ENCODE measurements at places on chromosomes 11 and 22.

GRCh38 chr22:49108636-49109315 is 718.9 kb downstream of the BRD1 start:
- DNase-seq: no peak

- DNase-seq: no peak
These were observed at the start of gene JHY for GRCh38 chr11:122882189-122882856. JHY (plus strand) TSS chr11:122882759; CDS start chr11:122885850, 3,091 bp downstream.

GRCh38 chr22:45966320-45966894 is 10.6 kb downstream of the WNT7B start:
- DNase-seq: no peak

GRCh38 chr11:64644647-64645275 is 53.7 kb downstream of the SLC22A12 start:
- DNase-seq: no peak

GRCh38 chr22:49655168-49655812 is 172.4 kb downstream of the BRD1 start:
- no peak for DNase-seq

DNA sequence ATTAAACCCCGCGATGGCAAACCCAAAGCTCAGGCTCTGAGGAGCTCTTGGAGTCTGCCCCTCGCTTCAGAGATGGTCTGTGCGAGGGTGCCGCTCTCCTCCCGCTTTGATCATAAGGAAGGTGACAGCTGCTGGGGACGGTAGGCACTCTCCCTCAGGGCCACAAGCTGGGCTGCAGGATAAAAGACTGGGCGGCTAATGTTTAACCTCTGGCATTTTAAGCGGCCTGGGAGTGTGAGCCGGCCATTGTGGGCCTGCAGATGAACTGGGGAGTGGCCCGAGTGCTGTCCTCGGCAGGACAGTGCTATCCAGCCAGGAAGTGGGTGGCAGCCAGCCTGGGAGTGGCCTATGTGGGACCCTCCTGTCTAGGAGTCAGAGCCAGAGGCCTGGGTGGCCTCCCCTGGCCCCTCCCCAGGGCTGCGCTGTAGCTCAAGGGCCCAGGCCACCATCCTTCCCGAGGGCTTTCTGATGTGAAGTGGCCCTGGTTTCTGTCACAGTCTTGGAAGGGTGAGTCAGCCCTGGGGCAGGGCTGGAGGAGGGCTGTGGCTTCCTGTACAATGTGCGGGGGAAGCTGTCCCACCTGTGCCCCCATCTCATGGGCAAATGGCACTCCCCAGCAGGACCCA is 58.7 kb upstream of the PRODH start:
- no peak for DNase-seq

GRCh38 chr22:46710806-46711205 is 27.2 kb downstream of the CERK start:
- DNase-seq: no peak

DNA sequence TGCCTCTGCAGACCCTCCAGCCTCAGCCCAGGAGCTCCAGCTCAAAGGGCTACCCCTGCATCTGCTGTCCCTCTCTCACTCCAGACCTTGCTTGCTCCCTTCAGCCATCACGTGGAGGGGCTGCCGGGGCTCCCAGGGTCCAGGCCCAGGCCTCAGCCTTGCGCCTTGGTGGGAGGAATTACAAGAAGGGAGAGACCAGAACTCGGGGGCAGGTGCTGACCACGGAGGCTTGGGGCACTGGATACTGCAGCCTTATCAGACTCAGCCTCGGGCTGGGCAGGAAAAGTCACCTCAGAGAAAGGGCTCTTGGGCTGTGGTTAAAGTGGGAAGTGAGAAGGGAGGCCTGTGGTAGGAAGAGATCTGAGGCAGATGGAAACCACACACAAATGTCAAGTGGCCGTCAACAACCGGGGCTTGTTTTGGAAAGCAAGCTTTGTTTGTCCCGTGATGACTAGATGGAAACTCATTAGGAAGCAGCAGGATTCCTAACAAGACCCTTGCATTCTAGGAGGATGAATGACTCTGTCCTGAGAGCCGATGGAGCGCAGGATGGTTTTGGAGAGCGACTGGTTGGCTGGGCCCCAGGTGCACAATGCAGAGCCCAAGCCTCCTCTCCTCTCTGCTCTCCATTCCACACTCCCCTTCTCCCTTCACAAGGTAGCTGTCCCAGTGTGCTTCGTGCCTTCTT is 1321.7 kb downstream of the TBC1D22A start:
- no peak for DNase-seq

DNA sequence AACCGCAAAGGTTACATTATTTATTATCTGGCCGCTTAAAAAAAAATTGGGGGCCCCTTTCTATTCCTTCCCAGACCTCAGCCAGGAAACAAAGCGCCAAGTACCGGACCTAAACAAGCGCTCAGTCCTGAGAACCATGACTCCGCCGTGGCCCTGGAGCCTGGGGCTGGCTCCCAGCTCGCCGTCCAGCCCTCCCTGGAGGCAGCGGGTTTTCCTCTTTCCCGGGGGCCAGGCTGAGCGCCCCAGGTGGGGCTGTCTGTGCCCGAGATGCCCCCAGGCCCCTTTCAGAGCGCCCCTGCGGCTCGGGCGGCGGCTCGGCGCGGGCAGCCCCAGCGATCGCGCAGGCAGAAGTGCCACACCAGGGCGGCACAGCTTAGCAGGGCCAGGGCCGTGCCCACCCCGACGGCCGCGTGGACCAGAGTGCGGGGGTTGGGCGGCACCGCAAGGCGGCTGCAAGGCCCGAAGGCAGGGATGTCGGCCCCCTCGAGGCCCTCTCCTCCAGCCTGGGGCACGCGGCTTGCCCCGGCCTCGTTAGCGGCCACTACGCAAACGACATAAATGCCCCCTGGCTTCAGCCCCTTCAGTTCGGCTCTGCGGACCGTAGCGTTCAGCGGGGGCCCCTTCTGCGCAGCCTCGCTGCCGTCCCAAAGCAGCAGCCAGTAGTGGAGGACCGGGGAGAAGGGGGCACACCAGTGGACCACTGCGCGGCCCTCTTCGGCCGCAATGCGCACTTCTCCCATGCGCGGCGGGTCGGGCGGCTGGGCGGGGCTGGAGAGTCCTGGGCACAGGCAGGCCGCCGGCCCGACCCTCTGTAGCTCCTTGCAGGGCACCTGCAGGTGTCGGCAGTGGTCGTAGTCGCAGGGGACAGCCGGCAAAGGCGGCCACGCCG is 1.6 kb downstream of the LRRN4CL start:
- DNase-seq: no peak

GRCh38 chr11:114058026-114058706 is 1.3 kb upstream of the ZBTB16 start:
- no peak for DNase-seq

- DNase-seq: no peak
These were observed 7.0 kb downstream of the ROBO3 start for GRCh38 chr11:124872280-124872679.

- no peak for DNase-seq
These were observed 25.0 kb upstream of the NELL1 start for GRCh38 chr11:20644360-20644759.

GRCh38 chr11:9574622-9575259 is 1.3 kb downstream of the WEE1 start:
- no peak for DNase-seq

DNA sequence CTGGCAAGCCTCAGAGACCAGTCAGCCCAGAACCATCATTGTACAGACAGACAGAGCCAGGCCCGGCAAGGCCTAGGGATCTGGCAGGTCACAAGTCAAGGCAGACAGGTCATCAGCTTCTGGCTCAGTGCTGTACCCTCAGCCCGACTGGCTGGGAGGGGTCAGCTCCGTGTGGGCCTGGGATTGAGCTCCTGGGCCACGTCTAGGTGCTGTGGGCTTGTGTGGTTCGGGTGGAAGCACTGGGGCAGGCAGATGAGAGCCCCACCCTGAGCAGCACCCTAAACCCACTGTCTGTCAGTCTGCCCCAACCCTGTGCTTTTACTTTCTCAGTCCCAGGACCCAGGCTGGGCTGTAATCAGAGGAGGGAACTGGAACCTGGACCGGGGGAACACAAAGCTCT is 26.9 kb upstream of the P2RY2 start:
- DNase-seq: no peak

DNA sequence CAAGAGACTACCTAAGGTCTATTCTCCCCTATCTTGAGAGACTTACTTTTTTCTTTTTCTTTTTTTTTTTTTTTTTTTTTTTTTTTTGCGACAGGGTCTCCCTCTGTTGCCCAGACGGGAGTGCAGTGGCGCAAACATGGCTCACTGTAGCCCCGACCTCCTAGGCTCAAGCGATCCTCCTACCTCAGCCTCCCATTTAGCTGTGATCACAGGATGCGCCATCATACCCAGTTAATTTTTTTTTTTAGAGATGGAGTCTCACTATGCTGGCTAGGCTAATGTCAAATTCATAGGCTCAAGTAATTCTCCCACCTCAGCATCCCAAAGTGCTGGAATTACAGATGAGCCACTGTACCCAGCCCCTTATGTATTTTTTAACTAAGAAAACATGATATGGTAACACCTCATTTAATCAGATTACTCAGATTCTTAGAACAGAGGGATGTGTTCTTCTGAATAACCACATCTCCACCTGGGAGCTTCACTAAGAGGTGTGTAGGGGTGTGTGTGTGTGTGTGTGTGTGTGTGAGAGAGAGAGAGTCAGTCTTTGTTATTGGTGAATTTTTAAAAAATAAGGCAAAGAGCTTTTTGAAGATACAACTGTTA is 102.9 kb downstream of the USP35 start:
- no peak for DNase-seq

- DNase-seq: peak; percentile 20
These were observed 55.6 kb upstream of the LYVE1 start for GRCh38 chr11:10623797-10624761.

GRCh38 chr11:1064167-1064566 is 10.5 kb upstream of the MUC2 start:
- DNase-seq: no peak

- DNase-seq: no peak
These were observed 5.5 kb upstream of the IL10RA start for GRCh38 chr11:117980720-117981119.

DNA sequence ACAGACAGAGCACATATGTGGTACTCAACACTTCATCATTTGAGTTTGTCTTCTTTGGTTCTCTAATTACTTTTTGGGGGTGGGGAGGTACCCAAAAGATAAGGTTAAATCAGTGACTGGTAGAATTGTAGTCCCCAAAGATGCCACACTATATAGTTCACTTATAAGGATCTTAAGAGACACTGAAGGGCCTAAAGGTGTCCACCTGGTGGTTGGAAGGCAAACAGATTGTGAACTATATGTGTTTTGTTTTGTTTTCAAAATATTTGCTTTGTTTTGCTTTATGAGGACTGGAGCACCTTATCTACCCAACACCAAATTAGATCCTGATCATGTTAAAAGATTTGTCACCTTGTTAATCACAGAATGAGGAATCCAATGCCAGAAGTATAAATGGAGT is 136.1 kb downstream of the DCDC1 start:
- no peak for DNase-seq

- DNase-seq: no peak
These were observed 12.5 kb downstream of the NNMT start for GRCh38 chr11:114308689-114309089.

DNA sequence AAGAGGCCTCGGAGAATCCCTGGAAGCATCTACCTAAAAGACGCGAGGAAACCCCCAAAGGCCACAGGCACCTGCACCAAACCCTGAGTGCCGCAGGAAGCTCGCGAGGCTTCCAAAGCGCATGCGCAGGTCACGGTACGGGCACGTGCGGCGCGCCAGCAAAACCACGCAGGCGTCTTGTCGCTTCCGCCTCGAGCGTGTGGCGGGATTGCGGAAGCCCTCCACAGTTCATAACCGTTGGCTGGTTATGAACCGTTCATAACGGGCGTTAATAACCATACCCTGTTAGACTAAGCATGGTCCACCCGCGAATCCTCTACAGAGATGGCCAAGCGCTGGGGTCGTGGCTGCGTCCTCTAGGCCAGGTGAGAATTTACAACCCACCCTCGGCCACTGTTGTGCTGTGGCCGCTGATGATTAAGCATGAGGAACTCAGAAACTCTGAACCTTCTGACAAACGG is 46.4 kb downstream of the MORC2 start:
- no peak for DNase-seq

DNA sequence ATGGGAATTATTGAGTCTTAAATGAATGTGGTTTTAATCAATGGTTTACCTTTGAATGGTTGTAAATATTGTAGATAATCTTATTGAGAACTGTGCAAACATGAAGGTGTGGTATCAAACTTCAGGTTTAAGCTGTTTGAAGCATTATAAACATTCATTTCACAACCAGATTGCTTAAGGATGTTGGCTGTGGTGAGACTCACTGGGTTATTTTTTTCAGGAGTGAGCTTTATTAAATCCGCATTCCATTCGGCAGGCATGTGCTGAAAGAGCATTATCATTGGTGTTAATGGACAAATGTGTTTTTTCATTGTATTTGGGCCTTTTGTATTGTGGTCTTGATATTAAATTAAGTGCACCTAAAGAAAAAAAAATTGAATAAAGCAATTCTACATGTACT is 9.7 kb downstream of the MMP3 start:
- no peak for DNase-seq

GRCh38 chr11:17883057-17883456 is 129.8 kb downstream of the SERGEF start:
- DNase-seq: no peak

DNA sequence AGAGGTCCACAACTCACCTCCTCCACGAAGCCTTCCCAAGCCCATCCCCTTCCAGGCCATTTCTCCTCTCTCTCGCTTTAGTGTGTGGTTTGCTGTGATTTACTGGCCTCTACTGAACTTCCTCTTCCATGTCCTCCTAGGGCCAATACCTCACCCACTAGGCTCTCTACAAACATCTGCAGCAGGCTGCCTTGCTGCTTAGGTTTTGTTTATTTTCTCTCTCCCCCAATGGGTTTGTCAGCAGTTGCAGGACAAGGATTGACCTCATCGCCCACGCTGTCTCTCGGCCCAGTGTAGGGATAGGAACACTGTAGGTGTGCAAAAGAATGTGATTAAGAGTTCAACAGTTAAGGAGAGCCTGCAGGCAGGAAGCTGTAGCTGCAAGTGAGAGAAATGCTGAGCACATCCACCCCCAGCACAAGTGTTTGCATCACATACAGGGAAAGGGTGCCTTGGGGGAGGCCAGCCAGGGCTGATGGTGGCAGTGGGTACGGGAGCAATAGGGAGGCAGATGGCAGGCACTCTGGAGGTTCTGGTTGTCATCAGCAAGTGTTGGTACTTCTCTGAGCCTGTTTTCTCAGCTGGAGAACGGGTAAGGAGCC is 1.4 kb downstream of the PC start:
- DNase-seq: no peak

DNA sequence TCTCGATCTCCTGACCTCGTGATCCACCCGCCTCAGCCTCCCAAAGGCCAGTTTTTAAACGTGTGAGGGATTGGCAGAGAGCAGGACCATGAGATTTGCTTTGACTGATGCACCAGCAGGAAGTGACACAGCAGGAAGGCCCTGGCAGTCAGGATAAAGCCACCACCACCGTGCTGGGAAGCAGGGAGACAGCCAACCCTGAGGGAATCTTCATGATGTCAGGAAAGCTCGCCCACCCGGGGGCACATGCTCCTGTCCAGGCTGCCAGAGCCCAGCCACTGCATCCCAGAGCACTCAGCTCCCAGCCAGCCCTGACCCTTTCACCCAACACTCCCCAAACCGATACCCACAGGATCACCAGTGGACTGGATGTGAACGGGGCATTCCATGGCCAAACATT is 6.1 kb downstream of the TUBGCP6 start:
- DNase-seq: no peak

- no peak for DNase-seq
These were observed 23.4 kb upstream of the SHISAL1 start for GRCh38 chr22:44335903-44336803.

All from HS-27A (cell line).